ENCODE measurements at places on chromosomes 12 and 14.

DNA sequence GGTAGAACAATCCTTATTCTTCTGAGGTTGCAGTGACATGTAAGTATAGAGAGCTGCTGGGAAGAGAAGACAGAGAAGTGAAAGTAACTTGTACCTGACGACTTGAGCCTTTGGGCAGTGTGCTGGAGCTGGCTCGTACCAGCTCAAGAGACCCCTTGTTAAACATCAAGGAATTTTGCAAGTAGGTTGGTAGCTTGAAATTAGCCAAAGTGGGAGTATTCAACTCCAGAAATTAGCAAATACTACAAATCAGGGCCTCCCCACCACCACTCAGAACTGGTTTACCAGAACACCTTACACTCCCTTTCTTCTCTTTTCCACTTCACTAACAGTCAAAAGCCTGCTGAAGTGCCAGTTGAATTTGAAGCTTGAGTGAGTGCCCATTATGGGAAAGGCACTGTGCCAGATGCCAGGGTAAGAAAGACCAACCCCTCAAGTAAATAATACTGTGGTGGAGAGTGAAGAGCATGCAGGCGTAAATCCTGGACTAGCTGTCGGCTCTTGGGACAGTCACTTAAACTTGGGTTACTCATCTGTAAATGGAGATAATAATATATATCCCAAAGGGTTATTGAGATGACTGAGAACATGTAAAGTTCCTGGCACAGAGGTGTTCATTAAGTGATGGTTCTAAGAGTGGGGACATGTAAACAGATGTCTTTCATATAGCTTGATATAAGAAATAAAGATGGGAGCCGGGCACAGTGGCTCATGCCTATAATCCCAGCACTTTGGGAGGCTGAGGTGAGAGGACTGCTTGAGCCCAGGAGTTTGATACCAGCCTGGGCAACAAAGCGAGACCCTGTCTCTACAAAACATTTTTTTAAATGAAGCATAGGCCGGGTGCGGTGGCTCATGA lies 27.0 kb upstream of the EID3 start:
- H3K4me1 ChIP-seq, result peaks cover 4% of the 10 kb centered on the region
- H3K4me3 ChIP-seq, result no peak overlapping the region
- H3K36me3 ChIP-seq, result no peaks in the 10 kb centered on the region
- H3K27me3 ChIP-seq, result peaks cover 3% of the 10 kb centered on the region
- no peak for DNase-seq

DNA sequence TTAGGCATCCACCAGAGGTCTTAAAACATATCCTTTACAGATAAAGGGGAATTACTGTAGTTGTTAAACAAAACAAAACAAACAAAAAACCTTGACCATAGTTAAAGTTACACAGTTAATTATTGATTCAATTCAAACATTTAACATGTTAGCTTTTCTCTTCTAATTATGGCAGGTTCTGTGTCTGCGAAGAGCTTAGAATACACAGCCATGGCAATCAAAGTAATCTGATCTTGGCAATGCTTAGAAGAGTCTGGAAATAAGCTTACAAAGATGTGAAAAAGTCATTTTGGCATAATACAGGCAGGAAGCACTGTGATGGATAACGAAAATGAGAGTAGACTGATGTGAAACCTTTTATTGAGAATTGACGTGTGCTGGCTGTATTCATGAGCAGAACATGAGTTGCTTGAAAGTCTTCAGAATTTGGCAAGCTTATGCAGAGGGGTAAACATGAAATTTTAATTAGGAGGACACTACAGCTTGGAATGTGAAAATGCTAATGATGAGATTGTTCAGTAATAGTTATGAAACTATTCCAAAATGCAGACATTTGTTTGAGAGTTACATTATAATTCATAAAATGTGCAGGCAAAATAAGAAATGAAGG lies 629.6 kb downstream of the FSCB start:
- no peak overlapping the region for H3K4me3 ChIP-seq
- H3K36me3 ChIP-seq, result no peaks in the 10 kb centered on the region
- DNase-seq, result no peak

- no peaks in the 10 kb centered on the region for H3K36me3 ChIP-seq
- H3K27ac ChIP-seq, result no peak overlapping the region
- no peaks in the 10 kb centered on the region for H3K27me3 ChIP-seq
- no peak for DNase-seq
- H3K4me3 ChIP-seq, result no peak overlapping the region
- H3K4me1 ChIP-seq, result no peaks in the 10 kb centered on the region
These were observed 415.0 kb upstream of the FBXO33 start for GRCh38 chr14:39847194-39847593.

GRCh38 chr14:34944744-34945143 lies 38.0 kb upstream of the SRP54 start:
- H3K27ac ChIP-seq, result no peak overlapping the region
- no peak overlapping the region for H3K4me3 ChIP-seq
- no peak for DNase-seq
- peaks cover 6% of the 10 kb centered on the region for H3K4me1 ChIP-seq

- H3K4me1 ChIP-seq, result peaks cover 21% of the 10 kb centered on the region
- H3K4me3 ChIP-seq, result no peak overlapping the region
- H3K36me3 ChIP-seq, result no peaks in the 10 kb centered on the region
- DNase-seq, result no peak
- no peak overlapping the region for H3K27ac ChIP-seq
These were observed 49.2 kb downstream of the PSMA6 start for GRCh38 chr14:35341454-35341750.

- no peak overlapping the region for H3K4me3 ChIP-seq
- peaks cover 4% of the 10 kb centered on the region for H3K27me3 ChIP-seq
- no peak for DNase-seq
- H3K4me1 ChIP-seq, result peaks cover 7% of the 10 kb centered on the region
These were observed 3.0 kb downstream of the ERO1A start for GRCh38 chr14:52692248-52692962.

DNA sequence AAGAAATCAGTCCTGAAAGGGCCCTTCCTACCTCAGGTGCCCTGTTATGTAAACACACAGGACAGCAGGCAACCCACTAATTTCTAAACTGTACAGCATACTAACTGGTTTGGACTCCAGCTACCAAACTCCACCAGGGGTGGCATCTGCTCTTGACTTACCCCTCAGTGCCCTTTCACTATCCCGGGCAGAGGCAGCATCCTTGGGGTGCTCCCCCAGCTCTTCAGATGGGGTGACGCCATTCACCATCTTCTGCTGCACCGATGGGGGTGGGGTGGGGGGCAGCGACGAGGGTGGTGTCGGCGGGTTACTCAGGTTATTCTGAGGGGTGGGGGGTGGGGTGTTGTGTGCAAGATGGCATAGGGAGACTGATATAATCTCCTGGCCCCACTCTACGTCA lies 11.5 kb upstream of the PRKAG1 start:
- peak overlapping the region; percentile 64 for H3K27ac ChIP-seq
- H3K36me3 ChIP-seq, result peaks cover 55% of the 10 kb centered on the region
- no peak for DNase-seq
- peak overlapping the region; percentile 69 for H3K4me3 ChIP-seq
- peaks cover 22% of the 10 kb centered on the region for H3K27me3 ChIP-seq

DNA sequence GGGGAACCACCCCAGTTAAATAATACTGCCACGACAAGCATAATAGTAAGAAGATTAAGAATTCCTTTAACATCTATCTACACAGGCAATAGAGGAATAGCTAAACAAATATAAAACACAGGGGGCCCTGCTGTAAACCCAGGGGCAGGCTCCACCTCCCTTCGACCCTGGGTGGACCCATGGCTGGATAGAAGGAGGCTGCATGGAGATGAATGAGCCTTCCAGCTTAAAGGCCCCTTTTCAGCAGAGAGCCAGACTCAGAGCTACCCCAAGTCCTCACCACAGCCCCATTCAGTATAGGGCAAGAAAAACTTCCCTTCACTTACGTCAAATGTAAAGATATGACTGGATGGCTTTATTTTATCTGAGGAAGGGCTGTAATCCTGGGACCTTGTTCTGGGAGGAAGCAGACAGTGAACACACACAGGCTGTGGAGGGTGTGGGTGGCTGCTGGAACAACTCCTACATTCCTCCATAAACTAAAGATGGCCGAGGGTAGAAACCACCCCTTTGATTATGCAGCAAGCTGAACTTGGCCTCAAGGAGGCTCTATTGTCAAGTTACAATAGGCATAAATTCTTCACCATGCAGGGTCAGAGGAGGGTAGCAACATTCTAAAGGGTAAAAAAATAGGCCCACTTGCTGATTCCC lies 30.4 kb downstream of the NUAK1 start:
- peaks cover 9% of the 10 kb centered on the region for H3K36me3 ChIP-seq
- DNase-seq, result no peak
- no peak overlapping the region for H3K4me3 ChIP-seq
- H3K27me3 ChIP-seq, result peaks cover 6% of the 10 kb centered on the region

- H3K36me3 ChIP-seq, result no peaks in the 10 kb centered on the region
- H3K27me3 ChIP-seq, result peaks cover 2% of the 10 kb centered on the region
- no peak overlapping the region for H3K27ac ChIP-seq
- H3K4me1 ChIP-seq, result peaks cover 22% of the 10 kb centered on the region
- no peak for DNase-seq
These were observed 50.4 kb upstream of the RPH3A start for GRCh38 chr12:112741106-112741505.

DNA sequence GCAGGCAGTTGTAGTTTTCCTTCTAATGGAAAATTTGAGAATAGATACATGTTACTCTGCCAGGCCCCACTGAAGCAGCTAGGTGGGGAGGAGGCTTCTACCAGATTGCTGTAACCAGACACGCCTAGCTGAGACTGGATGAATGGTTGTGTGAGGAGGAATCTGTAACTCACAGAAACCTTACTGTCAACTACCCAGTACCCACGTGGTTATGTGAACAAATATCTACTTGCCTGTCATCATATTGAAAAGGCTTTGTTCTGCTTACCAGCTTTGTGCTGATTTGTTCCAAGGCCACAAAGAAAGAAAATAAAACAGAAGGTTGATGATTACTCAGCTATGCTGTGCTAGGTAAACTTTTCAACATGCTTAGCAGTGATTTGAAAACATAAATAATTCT lies 167.2 kb downstream of the CAPZA3 start:
- H3K4me1 ChIP-seq, result peaks cover 7% of the 10 kb centered on the region
- DNase-seq, result no peak
- no peaks in the 10 kb centered on the region for H3K27me3 ChIP-seq
- H3K27ac ChIP-seq, result no peak overlapping the region
- no peak overlapping the region for H3K4me3 ChIP-seq

GRCh38 chr12:38898001-38898684 lies 7.2 kb downstream of the CPNE8 start:
- DNase-seq, result no peak
- H3K36me3 ChIP-seq, result no peaks in the 10 kb centered on the region
- peaks cover 2% of the 10 kb centered on the region for H3K27me3 ChIP-seq
- no peak overlapping the region for H3K4me3 ChIP-seq
- no peaks in the 10 kb centered on the region for H3K4me1 ChIP-seq

DNA sequence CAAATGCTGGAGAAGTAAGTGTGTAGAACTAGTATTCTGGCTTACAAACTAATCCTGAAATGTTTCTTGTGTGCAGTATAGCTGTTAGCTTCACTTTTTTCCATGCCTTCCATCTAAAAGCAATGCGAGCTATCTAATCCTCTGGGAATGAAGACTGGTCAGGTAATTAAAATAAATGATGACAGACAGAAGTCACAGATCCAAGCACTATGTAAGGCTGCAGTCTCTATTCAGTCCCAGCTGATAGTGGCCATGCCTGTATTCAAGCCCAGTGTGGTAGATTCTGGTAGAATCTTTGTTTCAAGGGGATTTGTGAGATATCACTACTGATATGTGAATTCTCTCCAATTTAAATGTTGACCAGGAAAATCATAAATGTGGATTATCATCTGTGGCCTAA lies 637.2 kb downstream of the TMTC2 start:
- DNase-seq, result no peak
- H3K4me3 ChIP-seq, result no peak overlapping the region
- H3K27me3 ChIP-seq, result no peaks in the 10 kb centered on the region
- H3K27ac ChIP-seq, result no peak overlapping the region
- H3K4me1 ChIP-seq, result peaks cover 4% of the 10 kb centered on the region

- no peak overlapping the region for H3K4me3 ChIP-seq
- H3K4me1 ChIP-seq, result peaks cover 43% of the 10 kb centered on the region
- DNase-seq, result no peak
These were observed 85.1 kb upstream of the WSCD2 start for GRCh38 chr12:108043750-108044533.

GRCh38 chr14:50113381-50114035 lies 2.9 kb downstream of the VCPKMT start:
- H3K36me3 ChIP-seq, result peaks cover 32% of the 10 kb centered on the region
- peaks cover 13% of the 10 kb centered on the region for H3K27me3 ChIP-seq
- peaks cover 10% of the 10 kb centered on the region for H3K4me1 ChIP-seq
- H3K4me3 ChIP-seq, result peak overlapping the region; percentile 57
- DNase-seq, result no peak

DNA sequence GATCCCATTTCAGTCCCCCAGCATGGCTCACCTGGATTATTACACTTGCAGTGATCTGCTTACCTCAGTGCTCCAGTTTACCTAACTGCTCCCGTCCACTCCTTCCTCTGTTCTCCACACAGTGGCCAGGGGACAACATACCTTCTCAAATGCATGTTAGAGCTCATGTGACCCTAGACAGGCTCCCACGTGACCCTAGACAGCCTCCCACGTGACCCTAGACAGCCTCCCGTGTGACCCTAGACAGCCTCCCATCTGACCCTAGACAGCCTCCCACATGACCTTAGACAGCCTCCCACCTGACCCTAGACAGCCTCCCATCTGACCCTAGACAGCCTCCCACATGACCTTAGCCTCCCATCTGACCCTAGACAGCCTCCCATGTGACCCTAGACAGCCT lies 226.0 kb upstream of the TMEM132C start:
- H3K27me3 ChIP-seq, result peaks cover 12% of the 10 kb centered on the region
- H3K4me1 ChIP-seq, result no peaks in the 10 kb centered on the region
- no peak overlapping the region for H3K27ac ChIP-seq
- H3K4me3 ChIP-seq, result no peak overlapping the region
- no peak for DNase-seq

DNA sequence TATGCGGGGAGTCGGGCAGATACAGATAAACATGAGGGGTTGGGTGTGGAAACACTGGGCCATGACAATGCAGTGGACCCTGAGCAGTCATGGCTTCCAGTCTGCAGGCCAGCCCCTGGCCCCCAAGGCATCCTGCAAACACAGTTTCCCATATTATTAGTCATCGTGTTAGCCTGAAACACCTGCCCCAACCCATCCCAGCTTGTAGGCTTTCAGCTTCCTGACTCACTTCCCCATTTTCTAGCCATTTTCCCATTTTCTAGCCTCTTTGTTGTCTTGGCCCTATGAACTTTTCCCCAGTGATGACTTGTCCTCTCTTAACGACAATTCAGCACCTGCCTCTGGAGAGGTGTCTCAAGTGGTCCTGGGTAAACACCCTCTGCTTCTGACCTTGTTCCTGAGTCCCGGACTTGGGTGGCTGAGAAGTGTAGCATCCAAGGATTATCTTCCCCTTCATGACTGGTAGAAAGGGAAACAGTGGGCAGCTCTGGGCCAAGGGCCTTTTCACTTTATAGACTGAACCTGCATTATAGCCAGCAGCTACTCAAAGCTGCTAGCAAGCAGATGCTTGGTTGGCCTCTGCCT lies 4.3 kb upstream of the PGF start:
- H3K36me3 ChIP-seq, result peaks cover 4% of the 10 kb centered on the region
- no peak overlapping the region for H3K27ac ChIP-seq
- DNase-seq, result no peak
- H3K4me3 ChIP-seq, result no peak overlapping the region
- H3K4me1 ChIP-seq, result peaks cover 4% of the 10 kb centered on the region
- peaks cover 10% of the 10 kb centered on the region for H3K27me3 ChIP-seq
